ENCODE measurements at places on chromosomes 7 and 10.

GRCh38 chr10:124446830-124447750 lies 2.7 kb downstream of the NKX1-2 start:
- DNase-seq = no peak

DNA sequence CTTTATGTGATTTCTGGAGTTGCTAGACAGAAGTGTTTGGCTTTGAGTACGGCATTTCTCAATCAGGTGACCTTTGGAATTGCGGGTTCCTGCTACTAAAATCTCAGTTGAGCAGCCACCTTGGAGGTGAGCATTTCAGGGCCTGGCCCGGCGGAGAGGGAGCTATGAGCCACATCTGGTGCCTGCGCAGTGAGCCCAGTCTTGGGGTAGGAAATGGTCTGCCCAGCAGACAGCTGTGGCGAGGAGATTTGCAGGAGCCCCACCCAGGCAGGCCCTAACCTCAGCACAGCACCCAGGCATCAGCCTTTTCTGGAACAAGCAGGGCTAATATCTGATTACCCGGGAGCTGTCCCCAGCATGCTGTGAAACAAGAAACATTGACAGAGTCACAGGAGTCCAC lies 547.9 kb upstream of the FOXK1 start:
- no peak for DNase-seq

DNA sequence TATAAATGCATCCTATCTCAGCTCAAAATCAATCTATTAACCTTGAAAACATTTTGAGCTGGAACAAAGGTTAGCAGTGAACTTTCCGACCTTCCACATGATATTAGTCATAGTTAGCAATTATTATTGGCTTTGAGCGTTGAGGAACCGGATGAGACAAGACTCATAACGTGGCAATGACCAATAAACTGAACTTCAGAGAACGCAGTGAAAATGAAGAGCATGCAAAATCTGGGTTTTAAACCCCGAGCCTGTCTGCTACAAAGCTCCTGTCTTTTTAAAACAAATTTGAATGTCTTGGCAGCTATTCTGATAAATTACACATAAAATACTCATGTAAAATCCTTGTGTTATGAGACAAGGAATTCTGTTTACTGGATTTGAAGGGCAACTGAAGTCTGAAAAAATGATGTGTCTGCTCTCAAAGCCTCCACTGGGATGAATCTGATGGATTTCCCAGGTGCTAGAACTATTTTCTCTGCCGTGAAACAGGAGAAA lies 74.7 kb upstream of the ITGB1 start:
- DNase-seq = no peak

GRCh38 chr7:254337-255037 lies 35.5 kb upstream of the FOXL3 start:
- DNase-seq = no peak

DNA sequence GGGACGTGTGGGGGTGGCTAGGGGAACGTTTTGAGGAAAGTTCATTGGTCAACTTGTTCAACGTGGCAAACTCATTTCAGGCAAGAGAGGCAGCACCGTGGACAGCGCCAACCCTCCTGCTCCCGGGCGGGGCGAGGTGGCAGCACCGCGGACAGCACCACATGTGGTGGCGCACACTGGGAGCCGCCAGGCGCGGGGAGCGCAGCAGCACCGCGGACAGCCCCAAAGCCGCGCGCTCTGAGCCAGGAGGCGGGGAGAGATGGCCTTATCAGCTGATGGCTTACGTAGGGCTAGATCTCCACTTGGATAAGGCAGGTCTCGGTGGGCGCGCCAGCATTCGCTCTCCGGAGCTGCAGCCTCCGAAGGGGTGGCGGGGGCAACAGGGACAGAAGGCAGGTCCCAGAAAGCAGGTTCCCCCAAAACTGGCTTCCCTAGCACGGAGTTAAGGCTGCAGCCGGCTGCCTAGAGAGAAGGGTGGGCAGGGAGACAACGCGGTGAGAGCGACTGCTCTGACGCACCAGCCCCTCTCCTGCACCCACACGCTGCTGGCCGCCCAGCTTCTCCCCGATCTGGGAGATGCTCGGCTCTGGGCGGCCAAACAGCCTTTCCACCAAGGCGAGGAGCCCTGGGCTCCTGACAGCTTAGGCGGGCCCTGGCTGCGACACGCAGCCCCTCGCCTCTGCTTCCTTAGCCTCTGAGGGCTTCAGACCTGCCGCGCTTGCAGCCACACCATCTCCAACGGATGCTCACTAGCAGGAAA lies at the start of gene HTR5A:
HTR5A (plus strand) TSS at position 333 of the 760 bp plus-strand sequence. CDS start 576 bp downstream, outside the sequence.
- peak; percentile 93 for DNase-seq

DNA sequence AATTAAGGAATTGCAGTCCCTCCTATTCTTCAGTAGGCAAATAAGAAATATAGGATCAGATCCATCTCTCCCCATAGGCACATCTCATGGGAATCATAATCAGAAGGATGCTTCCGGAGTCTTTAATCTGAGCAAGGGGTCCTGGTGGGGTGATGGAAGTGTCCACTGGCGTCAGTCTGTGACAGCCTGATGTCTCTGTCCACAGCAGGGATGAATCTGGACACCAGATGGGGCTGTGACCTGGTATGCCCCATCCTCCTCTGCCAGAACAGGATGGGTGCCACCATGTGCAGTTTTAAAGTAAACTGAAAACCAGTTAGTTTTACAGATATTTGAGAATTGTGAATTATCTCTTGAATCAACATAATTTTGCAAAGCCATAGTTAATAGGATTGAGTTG lies 148.7 kb downstream of the C1GALT1 start:
- no peak for DNase-seq

DNA sequence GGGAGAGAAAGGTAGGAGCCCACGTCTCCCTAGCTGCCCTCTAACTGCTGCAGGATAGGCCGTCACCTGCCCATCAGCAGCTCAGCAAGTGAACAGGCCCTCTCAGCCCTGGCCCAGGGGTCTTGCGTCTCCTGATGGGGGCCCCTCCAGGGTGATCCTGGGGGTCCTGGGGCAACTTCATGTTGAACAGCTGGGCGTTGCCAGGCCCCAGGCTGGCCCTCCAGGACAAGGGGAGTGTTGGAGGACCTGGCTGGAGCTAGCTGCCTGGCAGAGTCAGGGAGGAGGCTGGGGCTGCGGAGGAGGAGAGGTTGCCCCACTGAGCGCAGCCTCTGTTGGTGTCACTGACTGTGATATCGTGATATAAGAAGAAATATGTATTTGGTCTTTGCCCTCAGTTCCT lies 34.7 kb downstream of the SPOCK2 start:
- no peak for DNase-seq

DNA sequence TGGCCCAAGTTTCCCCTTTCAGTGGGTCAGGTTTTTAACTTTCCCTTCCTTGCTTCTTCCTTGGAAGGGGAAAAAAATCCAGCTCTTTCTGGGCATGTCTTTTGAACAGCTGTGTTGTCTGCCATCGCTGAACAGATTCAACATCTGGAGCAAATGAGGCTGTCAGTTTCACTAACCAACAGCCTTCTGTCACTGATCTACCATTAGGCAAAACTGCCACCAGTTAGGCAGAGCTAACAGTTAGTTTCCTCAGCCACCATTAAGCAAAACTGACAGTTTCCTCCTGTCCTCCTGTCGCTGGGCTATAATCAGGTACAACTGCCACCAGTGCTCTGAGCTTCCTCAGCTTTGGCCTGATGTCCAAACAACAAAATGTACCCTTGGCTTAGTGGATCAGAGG lies 81.9 kb downstream of the NPTX2 start:
- DNase-seq = no peak

DNA sequence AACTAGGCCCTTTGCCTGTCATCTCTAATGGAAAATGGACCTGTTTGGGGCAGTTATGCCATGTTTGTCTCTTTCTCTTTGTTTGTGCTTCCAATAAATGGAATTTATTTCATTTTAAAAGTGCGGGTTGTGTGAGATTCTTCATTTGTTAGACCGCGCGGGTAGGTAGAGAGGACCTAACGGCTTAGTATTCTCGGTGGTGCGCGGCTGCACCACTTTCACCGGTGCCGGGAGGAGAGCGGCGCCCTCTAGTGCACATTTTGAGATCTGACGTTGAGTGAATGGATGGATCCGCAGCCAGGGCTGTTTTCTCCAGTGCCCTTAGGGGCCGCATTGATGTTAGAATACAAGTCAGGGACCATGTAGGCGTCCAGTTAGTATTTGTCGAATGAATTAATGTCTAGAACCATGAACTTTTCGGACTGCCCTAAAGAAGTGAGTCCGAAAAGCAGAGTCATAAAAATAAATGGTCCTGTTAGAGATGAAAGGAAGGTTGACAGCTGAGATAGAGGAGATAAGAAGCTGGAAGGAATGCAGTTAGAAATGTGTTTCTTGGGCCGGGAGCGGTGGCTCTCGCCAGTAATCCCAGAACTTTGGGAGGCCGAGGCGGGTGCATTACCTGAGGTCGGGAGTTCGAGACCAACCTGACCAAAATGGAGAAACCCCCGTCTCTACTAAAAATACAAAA lies 29.3 kb upstream of the GIMAP8 start:
- DNase-seq = peak; percentile 90

Data from thymus (tissue), 14 donors.